Suppressor macrophage treated with lipopolysaccharide for 1 hour (primary cell): ENCODE measurements at places on chromosomes 3 and 15.

- DNase-seq = peak; percentile 78
Measured at GRCh38 chr3:38651153-38651789, 1.8 kb upstream of the SCN5A start.

GRCh38 chr3:13308380-13308801 is 111.7 kb downstream of the NUP210 start:
- DNase-seq = peak; percentile 58

- DNase-seq = peak; percentile 20
Measured at GRCh38 chr15:44194323-44195150, 534 bp downstream of the FRMD5 start.

GRCh38 chr3:60355825-60356224 is 895.4 kb downstream of the FHIT start:
- no peak for DNase-seq

DNA sequence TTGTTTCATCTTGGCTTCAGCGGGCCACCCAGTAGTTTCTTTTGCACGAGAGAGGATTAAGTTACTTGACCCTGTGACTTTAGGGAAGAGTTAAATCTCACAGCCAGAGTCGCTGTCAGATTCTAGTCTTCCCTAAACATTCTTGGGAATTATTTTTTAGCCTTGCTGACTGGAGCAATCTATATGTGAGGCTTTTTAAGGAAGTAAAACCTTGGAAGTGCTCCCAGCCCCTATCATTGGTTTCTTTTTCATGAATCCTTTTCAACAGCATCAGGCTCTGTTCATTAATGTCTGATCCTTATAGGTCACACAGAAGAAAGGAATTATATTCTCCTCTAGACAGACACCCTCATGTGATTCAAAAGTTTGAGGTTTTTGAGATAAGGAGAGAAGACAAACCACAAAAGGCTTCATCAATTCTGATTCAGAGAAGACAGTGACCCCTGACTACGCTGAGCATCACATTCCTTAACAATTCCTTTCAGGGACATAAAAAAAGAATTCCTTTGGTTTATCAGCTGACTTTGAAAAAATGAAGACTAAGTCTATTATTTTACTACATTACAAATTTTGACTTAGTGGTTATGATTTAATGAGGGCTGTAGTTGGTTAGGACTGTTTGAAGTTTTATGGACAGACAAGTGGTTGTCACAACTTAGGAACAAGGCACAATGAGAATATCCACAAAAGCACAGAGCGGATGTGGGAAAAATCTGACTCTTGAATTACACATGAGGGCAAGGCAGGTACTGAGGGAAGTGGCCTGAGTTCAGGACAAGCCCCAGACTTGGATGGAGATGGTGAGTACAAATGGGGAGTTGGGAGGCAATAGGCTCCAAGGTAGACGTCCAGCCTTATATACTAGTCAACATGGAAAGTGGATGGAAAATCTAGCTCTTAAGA is 171.1 kb upstream of the STT3B start:
- peak; percentile 6 for DNase-seq

DNA sequence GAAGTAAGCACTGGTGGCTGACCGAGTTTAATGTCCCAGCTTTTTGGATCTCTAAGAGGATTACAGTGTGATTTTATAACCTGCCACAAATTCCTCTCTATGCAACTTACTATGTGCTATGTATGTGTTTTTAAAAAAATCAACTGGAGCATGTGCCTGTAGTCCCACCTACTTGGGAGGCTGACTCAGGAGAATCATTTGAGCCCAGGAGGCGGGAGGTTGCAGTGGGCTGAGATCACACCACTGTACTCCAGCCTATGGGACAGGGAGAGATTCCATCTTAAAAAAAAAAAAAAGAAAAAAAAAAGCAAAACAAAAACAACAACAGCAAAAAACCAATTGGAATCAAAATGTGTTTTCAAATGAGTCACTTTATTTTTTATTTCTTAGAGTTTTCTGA is 29.6 kb downstream of the DUT start:
- peak; percentile 23 for DNase-seq

- DNase-seq = no peak
Measured at GRCh38 chr3:46344476-46344875, 9.4 kb upstream of the CCR2 start.

DNA sequence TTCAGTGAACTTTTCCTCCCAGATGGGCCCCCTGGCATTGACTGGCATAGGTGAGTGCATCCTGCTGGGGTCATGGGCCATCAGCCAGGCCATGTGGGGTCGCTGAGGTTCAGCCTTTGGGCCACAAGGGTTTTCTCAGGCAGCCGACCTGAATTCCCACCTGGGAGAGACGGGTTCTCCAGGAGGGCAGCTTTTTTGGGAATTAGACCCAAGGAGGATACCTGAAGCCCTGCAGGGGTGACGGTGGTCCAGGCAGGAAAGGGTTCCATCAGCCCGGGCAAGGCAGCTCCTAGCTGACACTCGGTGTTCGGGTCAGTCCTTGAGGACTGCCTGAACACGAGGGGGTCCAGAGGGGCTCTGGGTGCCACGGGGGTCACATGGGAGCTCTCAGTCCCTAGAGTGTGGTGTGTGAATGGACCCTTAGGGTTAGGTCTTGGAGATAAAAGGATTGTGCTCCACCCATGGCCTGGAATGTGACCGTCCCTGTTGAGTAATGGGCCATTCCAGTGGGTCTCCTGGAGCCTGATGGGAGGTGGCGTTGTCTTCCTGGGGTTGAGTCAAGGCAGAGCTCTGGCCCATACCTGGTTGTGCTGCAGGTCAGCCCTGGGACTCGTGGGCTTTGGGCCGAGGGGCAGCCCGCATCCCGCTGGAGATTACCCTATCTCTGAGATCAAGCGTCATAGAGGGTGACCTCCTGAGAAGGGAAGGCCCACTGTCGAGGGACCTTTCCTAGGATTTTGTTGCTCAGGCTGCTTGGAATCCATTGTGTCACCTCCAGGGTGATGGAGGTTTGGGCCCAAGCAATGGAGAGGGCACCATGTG is 192.8 kb downstream of the UBE3A start:
- DNase-seq = no peak

- DNase-seq = no peak
Measured at GRCh38 chr3:173737167-173737808, 339.7 kb downstream of the NLGN1 start.

DNA sequence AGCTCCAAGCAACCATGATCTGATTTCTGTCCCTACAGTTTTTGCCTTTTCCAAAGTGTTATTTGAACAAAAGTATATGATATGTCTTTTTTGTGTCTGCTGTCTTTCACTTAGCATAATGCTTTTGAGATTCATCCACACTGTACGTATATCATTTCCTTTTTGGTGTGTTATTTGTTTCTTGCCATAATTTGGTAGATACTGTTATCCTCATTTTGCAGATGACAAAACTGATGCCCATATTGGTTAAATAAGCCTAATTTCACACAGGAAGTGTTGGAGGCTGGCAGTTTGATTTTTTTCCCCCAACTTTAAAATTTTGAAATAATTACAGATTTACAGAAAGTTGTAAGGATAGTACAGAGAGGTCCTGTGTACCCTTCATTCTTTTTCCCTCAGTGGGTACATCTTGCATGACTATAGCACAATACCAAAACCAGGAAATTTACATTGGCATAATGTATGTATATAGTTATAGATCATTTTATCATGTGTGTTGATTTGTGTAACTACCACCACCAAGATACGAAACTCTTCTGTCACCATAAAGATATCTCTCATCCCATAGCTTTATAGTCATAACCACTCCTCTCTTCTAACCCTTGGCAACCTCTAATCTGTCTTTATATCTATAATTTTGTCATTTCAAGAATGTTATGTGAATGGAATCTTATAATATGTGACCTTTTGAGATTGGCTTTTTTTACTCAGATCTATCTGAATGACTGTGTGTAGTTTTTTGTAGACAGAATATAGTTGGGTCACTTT is 55.6 kb downstream of the RASA2 start:
- DNase-seq = no peak
